Stimulated activated naive B cell treated with anti-CD40 and anti-IgM and Interleukin-4, amounts not matched to agents 10 μg/mL and 1 μg/mL and 100 μg/mL, for 72 hours (primary cell): ENCODE measurements at places on chromosomes 3 and 15.

GRCh38 chr3:43155464-43156121 lies 49.7 kb upstream of the POMGNT2 start:
- DNase-seq = no peak

DNA sequence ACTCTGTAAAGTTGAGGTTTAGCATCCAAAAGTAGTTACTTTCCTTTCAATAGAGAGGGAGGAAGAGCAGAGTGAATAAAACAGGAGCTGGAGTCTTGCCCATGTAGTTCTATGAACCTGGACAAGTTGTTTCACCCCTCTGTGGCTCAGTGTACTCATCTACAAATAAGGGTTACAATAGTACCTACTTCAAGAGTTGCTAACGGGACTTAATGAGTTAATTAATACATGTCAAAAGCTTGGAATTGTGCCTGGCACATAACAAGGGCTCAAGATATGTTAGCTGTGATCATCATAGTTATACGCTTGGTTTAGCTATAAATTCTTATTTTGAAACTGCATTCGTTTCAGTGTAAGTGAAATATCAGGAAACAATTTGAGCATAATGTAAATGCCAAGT lies 388.5 kb upstream of the THBS1 start:
- DNase-seq = no peak

- DNase-seq = no peak
Observed at GRCh38 chr3:50323614-50324199, 1.2 kb upstream of the HYAL2 start.

GRCh38 chr3:101413656-101414055 lies 93.3 kb upstream of the IMPG2 start:
- no peak for DNase-seq

- no peak for DNase-seq
Observed at GRCh38 chr3:72299321-72299802, 514.4 kb upstream of the PROK2 start.

- DNase-seq = no peak
Observed at GRCh38 chr3:87191641-87192040, 35.5 kb upstream of the CHMP2B start.

GRCh38 chr3:183254487-183255347 lies 1.7 kb downstream of the B3GNT5 start:
- peak; percentile 13 for DNase-seq

DNA sequence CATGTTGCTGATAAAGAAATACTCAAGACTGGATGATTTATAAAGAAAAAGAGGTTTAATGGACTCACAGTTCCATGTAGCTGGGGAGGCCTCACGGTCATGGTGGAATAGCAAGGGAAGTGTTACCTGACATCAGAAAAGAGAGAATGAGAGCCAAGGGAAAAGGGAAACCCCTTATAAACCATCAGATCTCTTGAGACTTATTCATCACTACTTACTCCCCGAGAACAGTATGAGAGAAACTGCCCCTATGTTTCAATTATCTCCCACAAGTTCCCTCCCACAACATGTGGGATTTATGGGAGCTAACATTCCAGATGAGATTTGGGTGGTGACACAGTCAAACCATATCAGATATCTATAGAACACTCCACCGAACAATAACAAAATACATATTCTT lies 904.6 kb downstream of the PDCD6IP start:
- DNase-seq = no peak

- no peak for DNase-seq
Observed at GRCh38 chr15:78651007-78651406, 10.0 kb upstream of the CHRNB4 start.

DNA sequence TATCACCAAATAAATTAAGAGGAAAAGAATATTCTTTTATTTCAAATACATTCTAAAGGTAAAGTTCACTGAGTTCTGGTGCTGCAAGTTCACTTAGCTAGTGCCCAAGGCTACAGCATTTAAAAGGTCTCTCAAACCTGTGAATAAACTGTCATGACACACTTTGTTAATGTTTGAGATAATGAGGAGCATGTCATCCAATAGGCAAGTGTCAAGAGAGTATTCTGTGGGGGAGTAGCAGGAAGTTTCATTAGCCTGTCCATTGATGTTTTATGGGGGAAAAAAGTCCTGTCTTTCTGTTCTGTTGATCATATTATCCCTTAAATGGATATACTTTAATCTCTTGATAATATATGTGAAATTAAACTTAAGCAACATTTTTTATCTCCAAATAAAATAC lies 4.0 kb downstream of the SPESP1 start:
- no peak for DNase-seq

DNA sequence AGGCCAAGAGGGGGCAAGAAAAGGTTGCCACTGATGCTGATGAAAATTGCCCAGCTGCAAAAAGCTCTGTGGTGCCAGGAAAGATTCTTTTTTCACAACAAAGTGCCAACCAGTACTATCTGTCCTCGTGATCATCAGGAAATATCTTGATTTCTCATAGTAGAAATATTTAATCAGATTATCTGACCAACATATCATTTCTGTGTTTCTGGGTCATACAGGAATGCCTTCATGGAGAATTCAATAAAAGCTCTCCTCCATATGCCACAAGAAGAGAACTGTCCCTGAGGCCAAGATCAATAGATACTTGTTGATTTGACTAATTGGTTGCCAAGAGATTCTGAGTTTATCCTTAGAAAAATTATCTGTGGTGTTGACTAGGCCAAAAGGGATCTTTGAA lies 63.5 kb downstream of the FSIP1 start:
- DNase-seq = no peak

DNA sequence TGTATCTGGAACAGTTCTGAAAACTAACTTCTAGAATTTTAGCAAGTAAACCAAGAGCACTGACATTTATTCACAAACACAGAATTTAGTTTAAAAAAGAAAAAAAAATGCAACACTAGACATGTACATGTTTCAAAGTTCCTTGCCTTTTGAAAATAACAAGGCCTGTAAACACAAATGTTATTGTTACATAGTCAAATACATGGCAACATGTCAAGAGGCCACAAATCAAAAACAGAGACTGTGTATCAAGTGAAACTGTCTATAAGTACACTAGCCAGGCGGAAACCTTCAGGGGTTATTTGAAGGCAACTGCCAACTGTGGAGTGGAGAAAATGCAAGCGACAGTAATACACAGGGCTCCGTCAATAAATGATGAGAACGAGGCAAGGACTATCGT lies 547.6 kb downstream of the FOXP1 start:
- DNase-seq = no peak

- no peak for DNase-seq
Observed at GRCh38 chr15:68369931-68370767, 61.8 kb downstream of the ITGA11 start.

DNA sequence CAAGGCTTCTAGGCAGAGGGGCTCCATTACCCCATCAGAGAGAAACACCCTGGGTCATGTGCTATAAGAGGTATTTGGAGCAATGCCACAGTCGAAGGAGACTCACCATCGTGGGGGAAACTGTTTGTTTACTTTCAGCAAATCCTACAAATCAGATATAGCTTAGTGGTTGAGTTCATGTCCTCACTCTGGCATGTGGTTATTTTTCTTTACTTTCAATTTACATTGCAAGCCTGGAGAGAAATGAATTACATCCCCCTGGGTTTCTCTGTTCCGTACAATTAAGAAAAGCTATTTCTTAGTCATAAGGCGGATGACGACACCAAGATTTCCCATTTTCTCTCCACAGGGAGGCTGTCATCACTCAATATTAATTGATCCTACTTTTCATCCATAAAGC lies 36.9 kb downstream of the RFTN1 start:
- no peak for DNase-seq

DNA sequence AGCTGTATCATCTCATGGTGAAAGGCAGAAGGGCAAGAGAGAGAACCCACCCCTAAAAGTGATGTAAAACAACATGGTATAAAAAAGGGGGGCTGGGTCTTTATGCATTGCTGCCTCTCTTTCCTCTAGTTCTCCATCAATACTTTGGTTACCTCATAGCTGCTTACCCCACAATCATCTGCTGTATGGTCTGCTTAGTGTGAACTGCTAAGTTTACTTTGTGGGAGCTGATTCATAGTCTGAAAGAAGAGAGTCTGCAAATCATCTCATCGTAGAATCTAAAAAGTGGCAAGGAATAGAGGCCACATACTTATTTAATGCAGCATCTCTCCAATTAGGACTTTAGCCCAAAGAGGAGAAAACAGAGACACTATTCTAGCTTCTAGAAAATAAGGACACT lies 546.8 kb downstream of the GBE1 start:
- DNase-seq = no peak

GRCh38 chr3:55309336-55309735 lies 177.8 kb downstream of the WNT5A start:
- no peak for DNase-seq

DNA sequence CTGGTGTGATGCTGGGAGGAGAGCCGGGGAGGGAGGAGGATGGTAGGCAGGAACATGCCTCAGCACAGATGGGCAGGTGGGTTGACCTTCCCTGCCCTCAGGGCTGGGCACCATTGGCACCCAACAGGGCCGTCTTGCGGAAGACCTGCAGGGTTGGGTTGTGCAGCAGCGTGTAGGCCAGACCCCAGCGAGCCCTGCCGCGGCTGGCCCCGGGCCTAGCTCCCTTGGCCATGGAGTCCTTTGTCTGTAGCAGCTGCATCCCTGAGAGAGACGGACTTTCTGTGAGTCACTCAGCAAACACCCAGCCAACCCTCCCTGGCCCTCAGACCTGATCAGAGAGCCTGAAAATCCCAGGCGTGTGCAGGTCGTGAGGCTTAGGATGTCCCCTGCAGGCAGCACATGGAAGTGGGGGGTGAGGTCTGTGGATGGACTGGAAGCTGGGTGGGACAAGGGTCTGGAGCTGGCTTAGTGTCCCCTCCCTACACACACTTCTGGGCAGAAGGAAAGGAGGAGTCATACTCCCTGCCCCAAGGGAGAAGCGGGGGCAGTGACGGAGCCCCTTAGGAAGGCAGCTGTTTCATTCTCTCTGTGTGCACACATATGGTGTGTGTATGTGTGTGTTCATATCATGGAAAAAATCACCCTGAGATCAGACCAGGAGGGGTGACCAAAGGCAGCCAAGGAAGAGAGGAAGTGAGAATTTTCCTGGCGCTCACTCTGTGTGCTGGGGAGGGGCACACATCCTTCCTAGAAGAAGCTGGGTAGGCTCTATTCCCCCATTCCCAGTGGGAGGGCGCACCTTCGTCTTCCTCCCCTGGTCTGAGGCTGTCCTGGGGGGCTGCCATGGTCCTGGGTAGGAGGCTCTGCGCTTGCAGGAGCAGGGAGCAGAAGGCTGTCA lies 6.7 kb downstream of the ISLR start:
- no peak for DNase-seq

DNA sequence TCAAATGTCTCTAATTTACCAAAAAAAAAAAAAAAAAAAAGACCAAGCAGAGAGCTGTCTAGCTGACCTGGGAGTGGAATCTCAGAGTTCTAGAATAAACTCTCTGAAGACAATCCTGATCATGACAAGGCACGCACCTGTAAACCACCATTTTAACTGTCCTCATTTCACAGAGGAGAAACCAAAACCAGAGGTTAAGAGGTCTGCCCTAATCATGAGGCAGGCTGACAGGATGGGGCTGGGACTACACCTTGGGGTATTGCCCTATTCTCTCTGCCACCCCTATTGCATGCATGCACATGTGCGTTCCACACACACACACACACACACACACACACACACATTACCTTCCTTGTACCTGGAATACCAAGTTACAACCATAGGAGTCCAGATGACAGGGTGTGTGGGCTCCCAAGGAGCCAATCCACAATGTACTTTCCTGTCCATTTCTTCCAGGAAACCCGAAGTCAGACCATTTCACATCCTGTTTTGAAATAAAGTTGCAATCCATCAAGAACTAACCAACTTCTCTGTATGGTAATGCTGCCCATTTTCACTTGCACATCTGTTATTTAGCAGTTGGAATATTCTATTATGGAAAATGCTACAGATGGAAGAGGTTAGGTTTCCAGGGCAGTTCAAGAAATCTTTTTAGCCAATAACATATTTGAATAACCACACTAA lies 34.6 kb downstream of the HSPBAP1 start:
- no peak for DNase-seq

GRCh38 chr3:64270866-64271260 lies 45.6 kb upstream of the PRICKLE2 start:
- no peak for DNase-seq

GRCh38 chr15:45498701-45499100 lies 23.9 kb downstream of the SLC30A4 start:
- DNase-seq = no peak

- DNase-seq = no peak
Observed at GRCh38 chr3:16308727-16309126, 43.7 kb downstream of the OXNAD1 start.

DNA sequence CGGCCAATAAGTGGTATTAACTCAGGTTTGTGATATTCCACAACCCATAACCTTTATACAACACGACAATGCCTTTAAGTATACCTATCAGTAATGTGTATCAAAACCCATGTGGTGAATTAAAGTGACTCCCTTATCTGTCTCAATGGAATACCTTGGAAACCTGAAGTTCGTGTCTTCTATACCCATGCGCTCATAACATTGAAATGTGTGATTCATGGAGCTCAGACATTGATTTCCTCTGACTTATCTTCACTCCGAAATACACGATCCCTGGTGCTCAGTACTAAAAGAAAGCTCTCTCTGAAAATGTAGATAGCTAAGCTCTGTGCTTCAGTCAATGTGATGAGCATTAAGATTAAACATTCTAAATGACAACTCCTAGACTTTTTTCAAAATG lies 140.3 kb downstream of the TBC1D5 start:
- DNase-seq = no peak

DNA sequence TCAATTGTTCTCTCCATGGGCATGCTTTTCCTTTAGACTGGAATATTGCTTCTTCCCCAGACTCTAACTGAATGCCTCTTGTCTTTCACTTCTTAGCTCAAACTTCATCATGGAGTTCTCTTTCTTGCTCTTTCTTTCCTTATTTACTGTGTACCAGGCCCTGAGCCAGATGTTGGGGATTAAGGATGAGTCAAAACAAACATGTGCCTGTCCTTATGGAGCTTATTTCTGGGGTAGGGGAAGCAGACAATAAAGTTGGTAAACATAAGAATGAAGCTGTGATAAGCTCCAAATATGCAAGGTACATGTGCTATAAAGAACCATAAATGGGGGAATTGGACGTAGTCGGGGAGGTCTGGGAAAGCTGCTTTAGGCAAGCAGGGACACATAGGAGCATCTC lies 145.8 kb downstream of the ALDH1A2 start:
- DNase-seq = no peak

DNA sequence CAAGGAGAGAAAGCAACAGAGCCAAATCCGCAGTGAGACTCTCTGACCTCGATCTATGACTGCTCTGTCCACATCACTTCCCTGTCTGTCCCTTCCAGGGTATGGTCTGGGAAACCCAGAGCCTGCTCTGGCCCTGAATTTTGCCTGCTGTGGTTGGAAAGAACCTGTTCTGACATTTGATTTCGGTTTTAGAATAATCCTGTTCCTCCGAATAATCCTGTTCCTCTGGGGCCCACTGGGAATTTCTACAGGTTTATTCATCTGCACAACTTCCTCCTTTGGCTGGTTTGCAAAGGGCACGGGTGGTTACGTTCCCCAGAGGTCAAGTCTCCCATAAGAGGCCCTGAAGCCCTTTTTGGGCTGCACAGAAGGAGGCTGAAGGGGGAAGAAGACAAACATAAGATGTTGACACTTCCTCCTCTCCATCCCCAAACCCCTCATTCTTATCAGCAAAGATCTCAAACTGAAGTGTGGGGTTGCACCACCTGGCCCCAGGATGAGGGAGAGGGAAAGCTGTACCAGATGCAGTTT lies 10.6 kb downstream of the LAMP3 start:
- peak; percentile 21 for DNase-seq

GRCh38 chr15:49191892-49192291 lies 21.8 kb downstream of the GALK2 start:
- DNase-seq = no peak

- no peak for DNase-seq
Observed at GRCh38 chr3:196872316-196872715, 4.6 kb downstream of the SENP5 start.
